ENCODE measurements at places on chromosomes 2 and 18.

GRCh38 chr2:30800159-30800558 lies 7.1 kb downstream of the CAPN13 start:
- DNase-seq, result no peak

- no peak for DNase-seq
These were observed 172.2 kb downstream of the TMEM247 start for GRCh38 chr2:46651363-46652099.

GRCh38 chr2:217990791-217991465 lies 11.9 kb downstream of the TNS1 start:
- no peak for DNase-seq

DNA sequence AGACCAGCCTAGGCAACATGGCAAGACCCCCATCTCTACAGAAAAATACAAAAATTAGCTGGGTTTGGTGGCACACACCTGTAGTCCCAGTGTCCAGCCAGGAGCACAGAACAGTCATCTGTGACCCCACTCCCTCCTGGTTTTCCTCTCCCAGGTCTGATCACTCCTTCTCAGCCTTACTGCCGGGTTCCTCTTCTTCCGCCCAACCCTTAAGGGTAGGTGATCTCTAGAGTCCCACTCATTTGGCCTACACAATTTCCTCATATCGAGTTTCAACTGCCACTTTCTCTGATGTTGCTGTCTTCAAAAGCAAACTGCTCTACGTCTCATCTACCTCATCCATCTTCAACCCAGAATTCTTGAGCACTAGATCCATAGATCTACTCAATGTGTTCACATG lies 13.4 kb upstream of the MAT2A start:
- no peak for DNase-seq

- no peak for DNase-seq
These were observed 5.4 kb downstream of the SIX2 start for GRCh38 chr2:45003579-45004551.

DNA sequence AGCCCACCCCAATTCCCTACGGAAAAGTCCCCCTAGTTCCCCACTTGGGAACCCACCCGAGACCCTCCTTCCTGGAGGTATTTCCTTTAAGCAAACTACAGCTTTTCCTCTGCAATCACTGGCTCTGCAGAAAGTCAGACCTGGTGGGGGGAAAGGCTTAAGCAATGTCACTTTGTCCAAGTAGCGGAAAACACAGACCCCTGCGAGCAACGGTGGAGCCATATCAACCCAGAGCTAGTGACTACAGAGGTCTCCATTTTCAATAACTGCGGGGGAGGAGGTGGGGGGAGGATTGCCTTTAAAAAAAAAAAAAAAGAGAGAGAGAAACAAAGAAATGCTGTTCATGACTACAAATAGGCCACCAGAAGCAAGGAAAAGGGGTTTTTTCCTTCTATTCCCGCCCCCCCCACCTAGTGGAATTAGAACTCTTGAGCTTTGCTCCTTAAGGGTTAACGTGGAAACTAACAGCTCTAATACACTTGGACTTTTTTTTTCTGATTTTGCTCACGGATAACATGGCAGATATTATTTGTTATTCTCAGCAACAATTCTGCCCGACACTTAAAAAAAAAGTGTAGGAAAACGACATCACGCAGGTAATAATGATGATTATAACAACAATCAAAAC lies 1.1 kb upstream of the FRZB start:
- no peak for DNase-seq

DNA sequence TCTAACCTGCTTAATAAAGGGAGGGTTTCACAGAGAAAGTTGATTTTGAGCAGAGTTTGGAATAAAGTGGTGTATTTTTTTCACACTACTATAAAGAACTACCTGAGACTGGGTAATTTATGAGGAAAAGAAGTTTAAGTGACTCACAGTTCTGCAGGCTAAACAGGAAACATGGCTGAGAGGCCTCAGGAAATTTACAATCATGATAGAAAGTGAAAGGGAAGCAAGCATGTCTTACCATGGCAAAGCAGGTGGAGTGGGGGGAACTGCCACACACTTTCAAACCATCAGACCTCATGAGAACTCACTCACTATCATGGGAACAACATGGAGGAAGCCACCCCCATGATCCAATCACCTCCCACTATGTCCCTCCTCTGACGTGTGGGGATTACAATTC lies 546.7 kb downstream of the EPHA4 start:
- DNase-seq, result no peak

GRCh38 chr18:1062588-1062987 lies 157.9 kb downstream of the ADCYAP1 start:
- no peak for DNase-seq

GRCh38 chr2:44397447-44398175 lies 35.9 kb downstream of the CAMKMT start:
- no peak for DNase-seq

DNA sequence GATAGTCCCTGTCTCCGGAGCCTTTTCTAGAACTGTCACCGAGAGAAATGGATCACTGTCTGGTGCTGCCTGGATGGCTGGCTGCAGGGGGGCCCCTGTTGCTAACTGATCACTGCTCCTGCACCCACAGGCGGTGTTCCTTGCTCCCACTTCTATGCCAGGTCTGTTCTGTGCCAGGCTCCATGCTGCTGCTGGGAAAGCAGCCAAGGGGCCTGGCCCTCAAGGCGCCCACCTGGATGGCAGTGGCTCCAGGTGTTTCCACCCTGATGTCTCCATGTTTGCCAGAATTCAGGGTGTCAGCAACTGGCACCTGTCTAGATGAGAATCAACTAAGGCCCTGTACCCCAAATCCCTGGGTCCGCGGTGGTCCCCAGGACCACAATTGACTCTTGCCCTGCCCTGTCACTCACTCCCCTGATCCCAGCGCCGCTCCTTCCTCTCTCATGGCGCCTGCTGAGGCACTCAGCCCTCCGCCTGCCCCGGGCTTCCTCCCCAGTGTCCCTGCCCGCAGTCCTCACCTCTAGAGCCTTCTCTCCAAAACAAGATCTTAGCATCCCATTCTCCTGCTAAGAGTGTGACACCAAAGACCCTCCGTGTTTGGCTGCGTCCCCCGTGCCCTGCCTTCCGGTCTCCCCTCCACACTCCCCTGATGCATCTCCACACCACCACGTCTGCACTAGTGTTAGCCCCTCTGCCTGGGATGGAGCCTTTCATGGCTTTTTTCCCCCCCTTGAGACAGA lies 72.5 kb upstream of the OTOF start:
- DNase-seq, result no peak

- DNase-seq, result no peak
These were observed 355.3 kb downstream of the INSIG2 start for GRCh38 chr2:118443596-118443995.

DNA sequence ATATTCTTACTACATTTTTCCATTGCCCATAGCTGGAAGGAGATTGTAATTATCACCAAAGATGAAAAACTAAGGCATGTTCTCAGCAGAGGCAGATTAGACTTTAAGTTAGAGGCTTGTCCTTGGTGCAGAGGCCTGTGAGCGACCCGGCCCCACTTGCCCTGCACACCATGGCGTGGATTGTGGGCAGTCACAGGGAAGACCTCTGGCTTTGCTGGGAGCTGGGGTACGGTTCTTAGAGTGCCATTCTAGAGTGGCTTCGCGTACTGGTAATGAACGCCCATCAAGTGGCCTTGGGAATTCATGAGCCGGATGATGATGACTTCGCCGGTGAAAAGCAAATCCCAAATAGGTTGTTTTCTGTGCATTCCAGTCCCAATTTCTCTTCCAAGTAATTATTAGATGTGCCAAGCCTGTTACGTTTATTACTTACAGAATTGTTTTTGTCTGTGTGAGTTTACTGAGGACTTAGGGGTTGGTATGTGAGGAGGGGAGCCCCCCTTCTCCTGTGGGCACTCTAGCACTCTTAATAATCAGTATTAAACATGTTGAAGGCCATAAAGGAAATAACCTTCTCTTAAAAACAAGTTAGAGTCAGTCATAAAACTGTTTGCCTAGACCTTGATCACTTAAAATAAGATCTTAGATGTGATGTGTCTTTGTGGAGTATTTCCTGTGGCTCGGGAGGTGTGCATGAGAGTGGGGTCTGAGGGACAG lies 90.6 kb downstream of the LDLRAD4 start:
- no peak for DNase-seq

DNA sequence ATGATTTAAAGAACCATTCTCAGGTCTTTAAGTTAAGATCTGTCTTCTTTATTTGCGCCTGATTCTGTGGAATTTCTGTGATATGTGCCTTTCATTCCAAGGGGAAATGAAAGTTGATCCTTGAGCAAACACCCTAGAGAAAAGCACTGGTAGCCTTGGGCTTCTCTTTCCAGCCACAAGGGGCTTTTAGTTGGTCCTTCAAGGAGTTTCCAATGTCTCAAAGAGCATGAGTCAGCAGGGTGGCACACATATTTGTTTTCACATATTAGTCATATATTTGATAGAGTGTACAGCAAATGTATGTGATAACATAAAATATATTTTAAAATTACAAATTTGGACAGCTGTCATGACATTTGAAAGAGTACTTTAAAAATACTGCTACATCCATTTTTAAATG lies 339.5 kb downstream of the TXNL1 start:
- no peak for DNase-seq

- DNase-seq, result no peak
These were observed 4.1 kb upstream of the SERPINB8 start for GRCh38 chr18:63965716-63966330.

DNA sequence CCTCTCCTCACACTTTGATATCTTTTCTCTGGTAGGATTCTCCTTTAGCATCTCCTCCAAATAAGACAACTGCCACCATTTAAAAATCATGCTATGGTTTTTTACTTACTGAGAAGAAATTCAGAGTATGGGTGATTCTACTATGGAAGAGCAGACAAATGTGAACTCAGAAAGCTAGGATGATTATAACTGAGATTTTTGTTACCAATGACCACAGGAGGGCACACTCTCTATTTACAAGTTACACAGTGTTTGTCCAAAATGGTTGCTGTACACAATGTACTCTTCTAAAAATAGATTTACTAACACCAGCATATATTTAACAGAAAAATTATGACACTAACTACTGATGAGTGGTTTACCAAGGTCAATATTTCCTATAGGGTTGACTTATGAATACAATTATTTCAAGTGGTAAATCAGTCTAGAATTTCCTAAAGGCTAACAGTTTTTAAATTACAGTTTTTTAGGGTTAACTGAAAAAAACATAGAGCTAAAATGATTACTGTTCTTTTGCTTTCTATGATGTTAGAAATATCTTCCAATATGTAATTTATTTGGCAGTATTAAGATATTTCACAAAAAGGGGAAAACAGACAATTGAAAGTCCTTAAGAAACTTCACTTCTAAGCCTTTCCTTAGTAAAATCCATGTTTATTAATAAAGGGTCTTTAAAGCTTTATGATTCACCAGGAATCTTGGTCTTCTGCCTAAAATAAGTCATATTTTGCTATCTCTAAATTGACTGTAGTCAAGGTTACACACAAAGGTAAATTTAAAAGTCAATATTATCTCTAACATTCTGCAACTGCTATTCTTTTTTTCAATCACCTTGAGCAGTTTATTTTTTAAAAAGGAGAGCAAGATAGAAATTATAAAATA lies 57.2 kb downstream of the MAP4K3 start:
- DNase-seq, result no peak

DNA sequence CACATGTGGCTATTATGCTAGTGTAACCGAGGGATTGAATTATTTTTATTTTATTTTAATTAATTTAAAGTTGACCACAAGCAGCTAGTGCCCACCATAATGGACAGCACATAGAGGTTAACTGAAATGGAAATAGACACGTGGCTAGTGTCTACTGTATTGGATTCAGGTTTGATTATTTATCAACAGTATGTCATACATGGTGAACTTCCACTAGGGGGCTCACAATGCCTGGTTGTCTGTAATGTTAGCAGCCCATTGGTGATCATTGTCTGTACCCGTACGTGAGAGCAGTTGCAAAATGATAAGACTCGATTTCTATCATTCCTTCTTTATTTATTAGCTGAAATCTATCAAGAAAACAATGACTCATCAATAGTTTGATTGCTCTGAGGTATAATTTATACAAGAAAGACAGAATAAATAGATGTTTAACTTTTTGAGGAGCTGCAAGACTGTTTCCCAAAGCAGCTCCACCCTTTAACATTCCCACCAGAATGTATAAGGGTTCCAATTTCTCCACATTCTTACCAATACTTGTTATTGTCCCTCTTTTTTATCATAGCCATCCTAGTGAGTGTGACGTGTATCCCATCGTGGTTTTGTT lies 76.5 kb downstream of the CYBRD1 start:
- peak; percentile 16 for DNase-seq

DNA sequence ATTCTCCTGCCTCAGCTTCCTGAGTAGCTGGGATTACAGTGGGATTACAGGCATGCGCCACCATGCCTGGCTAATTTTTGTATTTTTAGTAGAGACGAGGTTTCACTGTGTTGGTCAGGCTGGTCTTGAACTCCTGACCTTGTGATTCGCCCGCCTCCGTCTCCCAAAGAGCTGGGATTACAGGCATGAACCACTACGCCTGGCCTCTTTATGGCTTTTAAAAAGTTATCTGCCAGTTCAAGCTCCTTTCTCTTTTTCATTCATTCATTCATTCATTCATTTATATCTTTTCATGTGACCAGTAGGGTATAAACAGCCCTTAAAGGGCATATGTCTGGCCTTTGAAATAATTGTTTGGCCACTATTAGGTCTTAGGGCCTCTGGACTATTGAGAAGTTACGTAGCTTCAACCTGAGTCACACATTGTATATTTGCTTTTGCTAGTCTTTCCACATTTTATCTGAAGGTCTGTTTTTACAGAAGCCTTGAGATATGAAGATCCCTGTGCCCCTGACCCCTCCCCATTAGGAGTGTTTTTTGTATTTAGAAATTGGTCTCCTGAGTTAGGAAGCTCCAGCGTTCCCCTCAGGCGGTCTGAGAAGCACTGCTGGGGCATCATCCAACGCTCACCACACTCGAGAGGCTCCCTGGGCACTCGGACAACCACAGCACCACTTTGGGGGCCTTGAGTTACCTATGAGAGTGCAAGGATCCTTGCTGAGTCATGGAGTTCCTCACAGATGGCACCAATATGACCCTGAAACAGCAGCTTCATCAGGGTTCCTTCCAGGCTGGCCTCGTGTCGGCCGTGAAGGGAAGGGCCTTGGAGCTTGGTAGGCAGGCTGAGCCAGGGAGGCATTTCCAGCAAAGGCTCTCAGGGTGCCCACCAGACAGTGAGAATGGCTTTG lies 21.8 kb downstream of the FZD5 start:
- no peak for DNase-seq

GRCh38 chr18:24841536-24841935 lies 381.1 kb downstream of the HRH4 start:
- DNase-seq, result no peak

DNA sequence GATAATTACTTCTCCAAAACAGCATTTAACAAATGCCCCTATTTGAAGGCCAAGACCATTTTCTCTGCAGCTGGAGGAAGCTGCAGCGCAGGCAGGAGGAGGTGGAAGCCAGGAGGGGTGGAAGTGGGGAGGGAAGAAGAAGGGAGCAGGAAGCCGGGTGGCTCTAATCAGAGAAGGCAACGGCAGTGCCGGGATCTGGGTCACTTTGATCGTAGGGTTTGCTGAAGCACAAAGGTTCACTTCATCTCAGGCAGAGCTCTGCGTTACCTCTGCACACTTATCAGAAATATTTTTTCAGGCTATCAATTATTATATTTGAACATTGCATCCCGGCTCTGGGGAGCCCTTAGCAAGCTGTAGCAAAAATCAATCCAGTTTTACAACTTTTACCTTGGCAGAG lies 315.8 kb upstream of the POU3F3 start:
- no peak for DNase-seq

All from stimulated activated CD8-positive, alpha-beta memory T cell treated with anti-CD3 and anti-CD28 coated beads, Interleukin-12 subunit alpha, Interleukin-12 subunit beta, amount 100 ng/mL, for 1 hour (primary cell).